ENCODE measurements at places on chromosomes 12 and 14. TPM values are rescaled to one million over a fixed set of nuclear protein-coding genes. Genes with fewer than 3 reads are reported as not detected.
A peak's percentile ranks its signal among the peaks of the same experiment; 100 is the strongest.

MYO1A gene
- total RNA-seq: 2.9 TPM

- no peak for DNase-seq
Measured at GRCh38 chr14:93753647-93754046, 34.6 kb downstream of the PRIMA1 start.

DNA sequence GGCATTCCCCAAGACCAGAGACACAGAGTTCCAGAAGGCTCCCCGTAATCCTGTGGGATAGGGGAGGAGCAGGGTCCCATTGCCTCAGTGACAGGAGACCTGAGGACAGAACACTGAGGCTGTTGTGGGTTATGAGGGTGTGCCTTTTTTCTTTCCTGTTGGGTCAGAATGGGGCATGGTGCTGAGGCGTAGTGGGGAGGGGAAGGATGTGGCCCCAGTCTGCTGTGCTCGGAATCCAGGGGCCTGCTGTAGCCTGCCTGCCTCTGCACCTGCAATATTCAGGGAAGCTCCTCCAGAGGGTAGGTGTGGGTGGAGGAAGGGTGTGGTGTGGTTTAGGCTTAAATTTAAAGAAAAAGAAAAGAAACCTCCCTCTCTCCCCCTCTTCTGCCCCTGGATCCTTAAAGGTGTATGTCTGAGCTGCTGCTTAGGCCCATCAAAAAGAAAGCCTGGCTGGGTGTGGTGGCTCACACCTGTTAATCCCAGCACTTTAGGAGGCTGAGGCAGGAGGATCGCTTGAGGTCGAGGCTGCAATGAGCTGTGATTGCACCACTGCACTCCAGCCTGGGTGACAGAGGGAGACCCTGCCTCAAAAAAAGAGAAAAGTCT, 18.7 kb downstream of the PLEKHG3 start:
- DNase-seq: no peak

DNA sequence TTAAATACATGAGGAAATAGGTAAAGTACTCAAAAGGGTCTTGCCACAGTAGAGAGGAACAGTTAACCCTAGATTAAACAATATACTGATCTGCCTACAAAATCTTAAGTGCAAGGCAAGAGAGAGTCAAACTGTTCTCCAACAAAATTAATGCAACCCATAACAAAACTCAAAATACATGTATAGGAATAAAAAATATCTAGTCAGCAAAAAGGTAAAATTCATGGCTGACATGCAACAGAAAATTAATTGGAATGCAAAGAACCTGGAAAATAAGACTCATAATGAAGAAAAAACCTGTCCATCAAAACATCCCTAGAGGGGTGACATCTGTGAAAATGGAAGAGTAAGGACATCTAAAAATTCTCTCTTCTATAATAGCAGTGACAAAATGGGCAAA, 173.6 kb downstream of the ADAMTS20 start:
- DNase-seq: no peak

DNA sequence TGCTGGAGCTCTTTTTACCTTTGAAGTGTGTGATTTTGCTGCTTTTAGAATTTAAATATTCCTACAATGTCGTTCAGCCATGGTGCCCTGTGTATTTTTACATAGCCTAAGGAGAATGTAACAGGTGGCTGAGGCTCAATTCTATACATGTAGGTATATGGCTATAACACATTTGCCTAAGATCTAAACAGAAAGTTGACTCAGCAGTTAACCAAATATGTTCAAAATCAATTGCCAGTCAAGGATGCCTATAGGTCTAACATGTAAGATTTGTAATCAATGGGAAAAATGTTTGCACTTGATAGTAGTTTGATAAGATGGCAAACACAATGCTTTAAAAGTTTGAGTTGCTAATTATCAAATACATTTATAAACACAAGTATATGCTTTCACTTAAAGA, 8.2 kb downstream of the PAWR start:
- DNase-seq: no peak

DNA sequence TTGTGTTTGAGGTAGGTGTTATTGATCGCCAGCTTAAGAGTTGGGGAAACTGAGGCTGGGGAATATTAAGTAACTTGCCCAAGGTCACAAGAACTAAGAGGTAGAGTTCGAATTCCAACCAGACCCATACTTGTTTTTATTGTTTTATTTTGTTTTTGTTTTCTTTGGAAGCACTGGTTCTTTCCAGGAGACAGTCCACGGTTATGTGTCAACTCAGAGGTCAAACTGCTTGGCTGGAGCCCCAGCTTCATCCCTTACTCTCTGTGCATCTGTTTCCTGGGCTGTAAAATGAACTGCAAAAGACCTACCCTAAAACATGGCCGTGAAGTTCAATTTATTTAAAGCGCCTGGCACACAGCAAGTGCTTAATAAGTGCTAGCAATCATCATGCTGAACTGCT, 74.4 kb upstream of the MAP1LC3B2 start:
- no peak for DNase-seq

DNA sequence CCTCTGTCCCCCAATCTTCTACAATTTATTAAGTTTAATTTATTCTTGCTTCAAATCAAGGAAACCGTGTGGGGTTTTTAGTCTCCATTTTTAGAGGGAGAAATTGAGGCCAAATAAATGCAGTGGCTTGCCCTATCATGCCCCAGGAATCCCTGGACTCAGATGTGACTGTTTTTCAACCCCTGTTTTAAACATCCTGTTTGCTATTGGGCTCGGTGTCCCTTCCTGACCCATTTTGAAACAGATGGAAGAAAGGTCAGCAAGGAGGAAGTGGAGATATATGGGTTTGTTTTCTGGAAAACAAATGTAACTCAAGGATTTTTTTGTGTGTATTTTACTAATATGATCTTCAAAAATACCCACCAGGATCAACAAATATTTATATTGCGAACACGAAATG, 84.7 kb downstream of the DACT1 start:
- no peak for DNase-seq

- DNase-seq: no peak
Measured at GRCh38 chr12:7265251-7265650, 38.6 kb upstream of the ACSM4 start.

DNA sequence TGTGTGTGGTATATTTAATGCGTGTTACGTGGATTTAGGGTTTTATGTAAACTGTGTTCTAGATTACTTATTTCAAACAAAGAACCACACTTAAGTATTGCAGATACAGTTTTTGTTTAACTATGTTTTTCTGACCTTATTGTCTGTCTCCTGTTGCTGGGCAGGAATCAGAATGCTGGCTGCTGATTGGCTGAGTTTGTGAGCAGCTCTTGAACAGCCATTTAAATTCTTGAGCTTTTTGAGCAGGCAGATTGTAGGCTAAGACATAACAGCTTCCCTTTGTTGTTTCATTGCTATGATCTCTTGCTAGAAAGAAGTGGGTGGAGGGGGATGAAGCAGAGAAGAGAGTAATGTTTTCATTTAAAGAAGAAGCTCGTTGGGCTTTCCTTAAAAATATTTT, 52.2 kb downstream of the ATF7IP start:
- peak; percentile 60 for DNase-seq
